ENCODE measurements at places on chromosomes 5 and 9.

DNA sequence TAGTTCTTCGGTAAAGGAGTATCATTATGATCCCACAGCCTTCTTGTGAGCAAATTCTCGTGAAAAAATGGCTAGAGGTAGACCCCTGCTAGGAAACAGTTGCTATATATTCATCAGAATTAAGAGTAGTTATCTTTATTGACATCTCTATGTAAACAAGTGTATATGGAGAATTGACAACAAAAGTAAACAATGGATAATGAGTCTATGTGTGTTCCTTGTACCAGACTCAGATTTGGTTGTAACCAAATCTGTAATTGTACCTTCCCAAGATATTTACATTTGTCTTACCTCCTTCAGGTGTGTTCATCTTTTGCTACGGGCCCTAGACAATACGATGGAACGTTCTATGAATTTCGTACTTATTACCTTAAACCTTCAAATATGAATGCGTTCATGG, 2.1 kb downstream of the NIPSNAP3B start:
- no peak for DNase-seq

GRCh38 chr9:135533674-135534073, 12.3 kb upstream of the OBP2A start:
- no peak for DNase-seq

DNA sequence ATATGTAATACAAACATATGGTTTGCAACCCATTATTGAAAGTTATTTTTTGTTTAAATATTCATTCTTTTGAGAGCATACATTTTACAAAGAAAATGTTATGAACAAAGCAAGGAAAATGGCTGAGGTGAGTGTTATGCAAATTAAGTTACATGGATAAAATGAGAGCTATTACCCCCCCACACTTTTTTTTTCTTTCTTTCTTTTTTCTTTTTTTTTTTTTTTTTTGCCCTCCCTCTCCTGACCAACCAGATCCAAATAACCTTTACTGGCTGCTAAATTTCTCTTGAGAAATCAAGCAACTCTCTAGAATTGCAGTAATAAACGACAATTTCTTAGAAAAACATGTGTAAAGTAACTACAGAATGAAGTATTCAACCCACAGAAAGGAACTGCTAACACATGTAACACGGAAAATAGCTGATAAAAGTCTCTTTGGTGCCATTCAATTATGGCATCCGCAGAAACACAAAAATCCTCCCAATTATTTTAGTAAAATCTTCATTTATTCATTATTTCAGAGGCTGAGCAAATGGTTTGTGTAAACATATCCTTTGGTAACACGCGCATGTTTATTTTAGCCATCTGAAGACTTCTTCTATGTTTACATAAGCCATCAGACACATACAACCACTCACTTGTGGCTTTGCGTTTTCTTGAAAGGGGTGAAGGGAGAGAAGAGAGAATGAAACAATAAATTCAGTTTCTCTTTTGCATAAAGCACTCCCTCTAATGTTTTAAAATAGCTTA, 216.1 kb downstream of the NFIB start:
- no peak for DNase-seq

- DNase-seq, result no peak
Observed at GRCh38 chr5:92907938-92908606, 672.9 kb downstream of the NR2F1-AS1 start.

- DNase-seq, result no peak
Observed at GRCh38 chr5:122465031-122465577, 153.1 kb downstream of the SNCAIP start.

GRCh38 chr9:801399-802071, 40.0 kb upstream of the DMRT1 start:
- DNase-seq, result no peak

GRCh38 chr5:153746440-153746839, 256.0 kb downstream of the GRIA1 start:
- DNase-seq, result no peak

DNA sequence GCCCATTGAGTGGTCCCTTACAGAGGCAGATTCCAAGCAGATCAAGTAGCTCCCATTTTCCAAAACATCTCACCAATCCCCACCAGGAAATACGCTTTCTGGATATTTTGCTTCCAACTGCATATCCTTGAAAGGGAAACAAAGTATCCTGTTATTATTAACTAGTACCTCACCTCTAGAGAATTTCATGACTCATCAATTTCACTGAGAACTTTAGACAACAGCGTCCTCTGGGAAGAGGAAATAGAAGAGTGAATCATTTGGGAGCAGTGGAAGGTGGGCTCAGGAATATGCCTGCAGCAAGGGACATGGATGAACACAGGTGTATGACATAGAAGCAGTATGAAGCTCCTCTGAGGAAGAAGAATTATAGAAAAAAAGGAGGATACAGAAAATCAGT, 186.7 kb downstream of the MARCHF11 start:
- no peak for DNase-seq

GRCh38 chr9:14923701-14924100, 13.5 kb upstream of the FREM1 start:
- no peak for DNase-seq

- no peak for DNase-seq
Observed at GRCh38 chr9:114004221-114004716, 73.8 kb downstream of the AMBP start.

GRCh38 chr5:141508798-141509611, 20.1 kb downstream of the PCDHGC5 start:
- no peak for DNase-seq

GRCh38 chr9:126016579-126017290, 269.6 kb downstream of the PBX3 start:
- no peak for DNase-seq

DNA sequence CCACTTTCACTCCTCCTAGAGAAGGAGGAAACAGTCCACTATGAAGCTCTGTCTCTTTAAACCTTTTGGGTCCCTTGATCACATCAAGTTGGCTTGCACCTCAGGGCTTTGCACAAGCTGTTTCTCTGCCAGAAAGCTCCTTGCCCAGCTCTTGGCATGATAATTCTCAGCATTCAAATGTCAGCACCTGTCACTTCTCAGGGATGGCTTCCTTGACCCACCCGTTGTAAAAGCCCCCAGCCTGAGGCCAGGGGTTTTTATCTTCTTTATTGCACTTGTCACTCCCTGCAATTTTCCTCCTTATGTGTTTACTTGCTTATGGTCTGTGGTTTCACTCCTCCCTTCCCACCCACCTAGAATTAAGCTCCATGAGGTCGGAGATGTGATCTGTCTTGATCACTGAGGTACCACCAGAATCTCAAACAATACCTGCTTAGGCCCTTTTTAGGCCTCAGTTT, 200.7 kb upstream of the TBC1D2 start:
- DNase-seq, result no peak

DNA sequence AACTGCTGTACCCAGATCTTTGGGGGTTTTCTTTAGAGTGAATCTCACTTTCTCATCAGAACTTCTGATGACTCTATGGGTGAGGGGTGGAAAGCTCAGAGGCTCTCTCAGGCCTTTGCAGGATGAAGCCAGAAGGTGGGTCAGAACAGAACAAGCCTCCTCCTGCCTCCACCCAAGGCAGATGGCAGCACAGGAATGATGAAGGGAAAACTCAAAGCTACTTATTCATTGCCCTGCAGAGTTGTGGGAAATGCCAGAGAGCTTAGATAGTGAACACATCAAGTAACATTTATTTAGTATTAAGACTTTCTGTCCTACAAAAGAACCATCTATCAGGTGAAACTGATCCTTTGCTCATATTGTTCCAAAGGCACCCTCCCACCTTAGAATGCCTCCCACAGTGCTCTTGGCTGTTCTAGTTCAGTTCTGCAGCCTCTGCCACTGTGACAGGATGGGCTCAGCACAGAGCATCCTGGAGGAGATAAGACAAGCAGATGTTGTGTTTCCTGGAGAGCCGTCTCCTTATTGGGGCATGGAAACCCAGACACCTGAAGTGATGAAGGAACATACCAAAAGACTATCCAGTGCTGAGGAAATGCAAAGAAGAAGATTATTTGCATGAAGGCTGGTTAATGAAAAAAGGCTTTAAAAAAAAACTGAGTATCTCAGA, 146.6 kb downstream of the ADAMTS12 start:
- DNase-seq, result no peak

DNA sequence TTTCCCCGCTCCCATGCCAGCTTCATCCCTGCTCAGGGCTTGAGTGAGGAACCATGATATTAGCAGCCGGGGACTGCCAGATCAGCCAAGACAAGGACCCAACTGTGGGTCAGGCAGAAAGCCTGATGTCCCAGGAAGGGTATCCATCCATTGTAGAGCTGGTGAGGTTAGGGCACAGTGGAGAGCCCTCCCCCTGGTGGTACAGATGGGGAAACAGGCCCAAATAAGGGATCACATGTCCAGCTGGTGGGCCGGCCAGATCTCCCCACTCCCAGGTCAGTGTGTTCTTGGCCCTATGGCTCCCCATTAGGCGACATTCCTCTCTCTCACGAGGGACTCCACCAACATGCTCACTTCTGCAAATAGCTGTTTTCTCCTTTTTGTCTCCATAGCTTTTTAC, 9.0 kb downstream of the CDX1 start:
- no peak for DNase-seq

GRCh38 chr5:152092580-152092979, 167.9 kb upstream of the GLRA1 start:
- DNase-seq, result no peak

DNA sequence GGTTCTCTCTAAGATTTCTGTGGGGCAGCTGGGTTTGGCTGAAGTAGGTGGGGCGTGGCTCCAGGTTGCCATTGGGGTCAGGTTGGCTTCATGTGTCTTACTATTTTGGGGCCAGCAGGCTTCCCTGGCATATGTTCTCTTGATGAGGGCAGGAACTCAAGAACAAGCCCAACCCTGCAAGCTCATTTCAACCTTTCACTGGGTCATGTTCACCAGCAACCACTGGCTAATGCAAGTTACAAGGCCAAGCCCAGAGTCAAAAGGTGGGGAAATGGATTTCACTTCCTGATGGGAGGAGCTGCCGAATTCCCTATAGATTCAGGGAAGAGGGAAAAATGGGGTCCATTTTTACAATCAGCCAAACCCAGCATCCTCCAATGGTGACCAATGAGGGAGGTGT, 34.0 kb upstream of the HAND1 start:
- no peak for DNase-seq

GRCh38 chr5:142059304-142059940, 46.6 kb upstream of the GNPDA1 start:
- no peak for DNase-seq

GRCh38 chr5:42974536-42974935, 65.6 kb downstream of the ANXA2R start:
- DNase-seq, result no peak

GRCh38 chr5:128081111-128081851, 2.3 kb upstream of the SLC12A2 start:
- no peak for DNase-seq

- DNase-seq, result no peak
Observed at GRCh38 chr9:128214571-128215490, 11.7 kb downstream of the DNM1 start.

DNA sequence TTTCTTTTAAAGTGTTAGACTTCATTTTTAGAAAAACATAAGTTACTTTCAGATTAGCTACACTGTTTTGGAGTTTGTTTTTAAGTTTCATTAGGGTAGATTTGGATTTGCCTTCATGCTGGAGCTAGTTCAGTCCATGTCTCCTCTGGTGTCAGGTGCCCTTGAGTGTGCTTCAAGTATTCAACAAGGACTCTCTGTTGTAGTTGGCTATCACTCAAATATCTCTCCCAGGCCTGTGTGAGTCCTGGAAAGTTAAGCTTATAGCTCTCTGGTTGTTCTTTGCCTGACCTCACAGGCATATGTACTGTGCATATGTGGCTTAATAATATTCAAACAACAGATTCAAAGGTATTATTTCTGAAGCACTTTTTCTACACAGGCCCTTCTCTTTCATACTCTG, 45.4 kb downstream of the PTBP3 start:
- DNase-seq, result no peak

DNA sequence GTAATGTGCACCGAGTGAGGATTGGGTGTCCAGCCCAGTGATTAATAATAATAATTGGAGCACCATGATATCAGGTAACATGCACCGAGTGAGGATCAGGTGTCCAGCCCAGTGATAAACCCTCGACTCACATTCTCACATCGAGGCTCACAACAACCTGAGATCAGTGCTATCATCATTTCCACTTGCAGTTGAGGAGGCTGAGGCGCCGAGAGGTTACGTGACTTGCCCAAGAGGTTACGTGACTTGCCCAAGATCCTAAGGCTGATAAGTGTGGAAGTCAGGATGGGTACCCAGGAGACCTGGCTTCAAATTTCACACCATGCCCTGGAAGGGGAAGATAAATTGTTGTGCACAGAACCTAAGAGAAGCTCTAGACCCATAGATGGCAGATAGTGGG, 189.4 kb downstream of the MED10 start:
- no peak for DNase-seq

- DNase-seq, result no peak
Observed at GRCh38 chr5:103272377-103272776, 13.8 kb downstream of the MACIR start.

GRCh38 chr9:131986089-131986488, 93.6 kb downstream of the MED27 start:
- DNase-seq, result no peak

DNA sequence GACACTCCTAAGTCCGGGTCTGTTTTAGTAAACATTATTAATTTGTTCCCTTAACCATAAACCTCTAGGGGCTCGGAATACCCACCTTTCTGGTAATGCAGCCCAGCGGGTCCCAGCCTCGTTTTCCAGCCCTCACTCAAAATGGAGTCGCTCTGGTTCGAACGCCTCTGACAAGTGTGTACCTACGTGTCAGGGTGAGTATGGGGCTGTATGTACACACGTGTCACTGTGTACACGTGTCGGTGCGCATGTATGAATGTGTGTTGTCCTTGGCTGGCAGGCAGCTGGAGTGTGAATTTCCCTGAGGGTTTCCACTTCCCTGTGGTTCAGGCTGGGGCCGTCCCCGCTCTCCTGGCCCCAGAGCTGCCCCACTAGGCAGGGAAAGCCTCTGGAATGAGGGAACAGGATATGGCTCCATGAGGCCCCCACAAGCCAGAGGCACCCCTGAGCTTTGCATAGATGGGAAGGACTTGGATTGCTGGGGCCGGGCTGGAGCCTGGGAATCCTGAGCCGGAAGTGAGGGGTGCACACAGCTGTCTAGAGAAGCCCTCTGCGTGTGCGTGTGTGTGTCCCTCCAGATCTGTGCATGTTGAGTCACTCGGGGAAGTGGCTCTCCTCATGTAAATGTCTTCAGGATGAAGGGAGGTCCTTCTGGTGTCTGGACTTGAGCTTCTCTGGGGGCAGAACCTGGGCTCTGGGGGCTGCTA, 160.8 kb upstream of the IER5L start:
- DNase-seq, result no peak
